ENCODE measurements at places on chromosomes 3 and 15.

DNA sequence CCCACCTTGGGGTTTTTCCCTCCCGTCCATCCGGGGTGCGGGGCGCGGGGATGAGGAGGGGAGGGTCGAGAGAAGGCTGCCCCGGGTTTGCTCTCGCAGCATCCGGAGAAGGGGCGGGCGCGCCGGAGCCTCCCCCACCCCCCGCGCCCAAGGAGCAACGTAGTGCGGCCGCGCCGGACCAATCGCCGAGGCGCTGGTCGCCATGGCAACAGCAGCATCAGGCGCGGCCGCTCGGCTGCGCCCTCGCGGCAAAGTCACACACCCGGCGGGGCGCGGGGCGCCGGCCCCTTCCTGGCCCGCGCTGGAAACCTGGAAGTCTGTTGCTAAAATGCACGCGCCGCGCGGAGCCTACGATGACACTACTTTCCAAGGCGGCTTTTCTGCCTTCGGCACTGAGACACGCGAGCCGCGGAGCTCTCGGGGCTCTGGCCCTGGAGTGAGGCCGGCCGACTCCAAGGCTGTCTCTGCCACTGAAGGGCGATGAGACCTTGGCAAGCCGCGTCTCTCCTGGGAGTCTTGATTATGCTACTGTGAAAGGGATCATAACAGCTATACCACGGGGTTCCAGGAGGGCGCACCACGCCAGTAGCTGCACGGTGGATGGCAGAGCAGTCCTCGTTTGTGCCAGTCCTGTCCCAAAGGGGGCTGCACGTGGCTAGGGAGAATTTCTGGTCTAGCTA, at the start of gene IQSEC1:
Gene IQSEC1 (minus strand): TSS at position 104 of the 680 bp plus-strand sequence. CDS start 415 bp downstream, outside the sequence.
- DNase-seq = peak; percentile 44

- DNase-seq = no peak
These were observed 744 bp downstream of the ZNF619 start for GRCh38 chr3:40477666-40478065.

DNA sequence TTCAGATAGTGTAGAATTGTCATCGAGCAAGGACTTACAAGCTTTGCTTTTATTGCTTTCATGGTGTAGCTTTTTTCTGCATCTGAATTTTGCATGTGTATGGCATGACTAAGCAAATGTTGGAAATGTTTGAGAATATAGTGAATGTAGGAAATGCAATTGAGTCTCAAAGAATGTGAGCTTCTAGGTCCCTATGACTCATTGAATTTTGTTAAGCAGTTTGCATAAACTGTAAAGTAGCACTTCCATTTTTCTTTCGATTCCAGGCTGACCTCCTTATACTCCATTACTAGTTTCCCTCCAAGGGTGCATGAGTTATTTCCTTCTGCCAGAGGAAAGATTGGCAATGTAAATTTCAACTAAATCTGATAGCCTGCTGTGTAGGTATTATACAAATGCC, 619.2 kb downstream of the DIPK2A start:
- no peak for DNase-seq

DNA sequence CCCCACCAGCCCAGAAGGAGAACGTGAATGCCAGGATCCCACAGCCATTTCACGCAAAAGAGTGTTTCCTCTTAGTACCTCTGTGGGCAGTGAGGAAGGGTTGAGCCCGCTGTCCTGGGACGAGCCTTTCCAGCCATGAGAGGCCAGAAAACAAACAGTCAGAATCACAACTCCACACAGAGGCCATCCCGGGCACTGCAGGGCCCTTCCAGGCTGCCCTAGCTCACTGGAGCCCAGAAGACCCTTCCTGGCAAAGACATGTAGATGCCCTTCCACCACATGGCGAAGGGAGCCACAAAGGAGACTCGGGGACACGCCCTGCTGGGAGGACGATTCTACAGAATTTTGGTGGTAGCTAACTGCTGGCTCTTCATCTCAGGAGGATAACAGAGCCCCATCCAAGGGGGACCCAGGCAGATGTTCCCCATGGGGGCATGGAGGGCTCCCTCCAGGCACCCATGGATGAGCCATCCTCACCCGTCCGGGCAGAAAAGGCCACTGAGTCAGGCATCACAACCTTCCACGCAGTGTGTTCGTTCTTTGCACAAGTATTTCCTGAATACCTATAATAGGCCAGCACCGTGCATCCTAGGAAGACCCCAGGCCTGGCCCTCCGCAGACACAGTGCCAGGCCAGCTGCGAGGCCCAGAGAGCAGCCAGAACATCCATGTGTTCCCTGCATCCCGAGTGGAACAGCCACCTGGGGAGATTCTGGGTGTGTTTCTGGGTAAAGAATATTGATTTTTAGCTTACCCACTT, 47.2 kb downstream of the SLC12A8 start:
- DNase-seq = no peak

- DNase-seq = no peak
These were observed 26.3 kb downstream of the ALS2CL start for GRCh38 chr3:46667061-46667621.

DNA sequence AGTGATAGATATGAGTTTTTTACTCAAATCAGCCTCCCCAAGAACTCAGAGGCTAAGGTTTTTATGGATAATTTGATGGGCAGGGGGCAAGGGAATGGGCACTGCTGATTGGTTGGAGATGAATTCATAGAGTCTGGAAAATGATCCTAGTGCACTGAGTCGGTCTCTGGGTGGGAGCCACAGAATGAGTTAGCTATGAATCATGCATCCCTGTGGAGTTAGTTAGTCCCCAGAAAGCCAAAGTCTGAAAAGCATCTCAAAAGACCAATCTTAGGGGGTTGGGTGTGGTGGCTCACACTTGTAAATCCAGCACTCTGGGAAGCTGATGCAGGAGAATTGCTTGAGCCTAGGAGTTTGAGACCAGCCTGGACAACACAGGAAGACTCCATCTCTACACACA, 516.1 kb downstream of the AGBL1 start:
- DNase-seq = no peak

DNA sequence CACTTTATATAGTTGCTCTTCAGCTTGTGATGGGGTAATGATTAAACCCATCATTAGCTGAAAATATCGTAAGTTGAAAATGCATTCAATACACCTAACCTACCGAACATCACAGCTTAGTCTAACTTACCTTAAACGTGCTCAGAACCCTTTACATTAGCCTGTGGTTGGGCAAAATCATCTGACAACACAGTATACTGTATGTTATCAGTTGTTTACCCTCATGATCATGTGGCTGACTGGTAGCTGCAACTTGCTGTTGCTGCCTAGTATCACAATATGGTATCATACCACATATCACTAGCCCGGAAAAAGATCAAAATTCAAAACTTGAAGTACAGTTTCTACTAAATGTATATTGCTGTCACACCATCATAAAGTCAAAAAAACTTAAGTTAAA, 9.5 kb downstream of the ZNF280D start:
- no peak for DNase-seq

DNA sequence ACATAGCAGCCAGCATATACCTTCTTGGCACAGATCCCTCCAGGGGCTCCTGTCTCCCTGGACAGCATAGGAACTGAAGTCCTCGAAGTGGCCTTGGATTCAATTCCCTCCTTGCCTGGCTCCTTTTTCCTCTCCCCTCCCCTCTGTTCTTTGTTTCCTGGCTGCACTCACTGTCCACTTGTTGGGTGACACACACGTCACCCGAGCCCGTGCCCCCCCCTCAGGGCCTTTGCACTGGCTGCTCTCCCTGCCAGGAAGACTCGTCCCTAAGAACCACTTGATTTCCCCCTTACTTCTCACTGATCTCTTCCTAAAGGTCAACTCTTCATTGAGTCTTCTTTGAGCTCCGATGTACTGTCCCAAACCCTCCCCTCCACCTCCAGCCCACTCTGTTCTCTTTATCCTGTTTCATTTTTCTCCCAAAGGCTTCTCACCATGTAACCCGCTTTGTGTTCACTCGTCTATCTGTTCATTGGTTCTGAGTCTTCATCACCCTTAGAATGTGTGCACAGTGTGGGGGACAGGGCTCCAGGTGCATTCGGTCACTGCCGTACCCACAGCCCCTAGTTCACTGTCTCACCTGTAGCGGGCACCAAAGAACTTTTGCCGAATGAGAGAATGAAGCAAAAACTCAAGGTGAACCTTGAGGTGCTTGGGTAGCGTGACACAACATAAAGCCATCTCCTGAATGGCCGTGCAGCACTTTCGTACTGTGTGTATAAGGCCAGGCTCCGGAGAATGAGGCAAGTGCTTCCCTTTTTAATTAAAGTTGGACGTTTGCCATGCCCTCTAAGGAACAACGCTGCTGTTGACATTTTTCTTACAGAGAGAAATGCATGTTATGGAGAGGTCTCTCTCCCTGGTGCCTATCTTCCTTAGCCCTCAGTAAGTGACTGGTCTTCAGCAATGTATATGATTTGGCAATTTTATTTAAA, 74.0 kb downstream of the CHRNA7 start:
- no peak for DNase-seq

- no peak for DNase-seq
These were observed 86.0 kb upstream of the MFGE8 start for GRCh38 chr15:88998980-88999713.

DNA sequence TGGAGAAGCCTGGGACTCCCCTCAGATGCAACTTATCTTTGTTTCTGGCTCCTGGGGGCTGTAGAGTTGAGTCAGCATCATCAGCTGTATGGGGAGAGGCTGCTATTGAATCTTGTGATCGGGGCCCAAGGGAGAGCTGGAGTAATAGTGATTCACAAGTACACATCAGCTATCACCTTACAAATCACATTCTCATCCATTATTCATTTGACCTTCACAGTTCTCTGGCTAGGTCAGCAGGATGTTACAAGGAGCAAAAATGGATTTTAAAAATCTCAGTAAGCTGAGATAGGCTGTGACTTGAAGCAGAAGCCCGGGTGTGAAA, 175.0 kb downstream of the OPA1 start:
- DNase-seq = no peak

DNA sequence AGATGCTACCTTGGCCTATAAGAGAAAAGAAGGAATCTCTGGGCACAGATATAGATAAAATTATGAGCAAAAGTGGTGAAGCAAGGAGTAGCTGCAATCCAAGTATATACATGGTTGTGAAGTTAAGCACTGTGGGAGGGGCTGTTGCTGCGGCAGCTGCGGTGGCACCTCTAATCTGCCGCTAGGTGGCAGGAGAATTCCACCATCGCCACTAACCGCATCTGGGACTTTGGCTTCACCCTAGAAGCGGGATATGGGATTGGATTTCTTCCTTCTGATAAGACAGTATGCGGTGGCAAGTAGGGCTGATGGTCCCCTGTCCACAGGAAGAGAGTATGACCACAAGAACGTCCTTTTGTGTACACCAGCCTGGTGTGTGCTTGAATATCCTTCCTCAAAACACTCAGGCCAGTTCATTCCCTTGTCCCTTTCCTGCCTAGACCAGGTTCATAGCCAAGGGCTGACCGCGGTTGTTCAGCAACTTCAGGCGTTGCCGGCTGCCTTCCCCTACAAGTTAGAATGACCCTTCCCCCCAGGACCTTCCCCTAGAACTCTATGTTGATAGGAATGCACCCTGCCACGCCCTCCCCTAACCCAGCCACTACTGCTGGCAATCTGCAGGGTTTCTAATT, 5.1 kb downstream of the MAGEL2 start:
- peak; percentile 50 for DNase-seq

GRCh38 chr15:88917760-88918159, 4.6 kb upstream of the MFGE8 start:
- DNase-seq = no peak

GRCh38 chr3:134365766-134366065, 8.5 kb downstream of the AMOTL2 start:
- no peak for DNase-seq

GRCh38 chr3:42340466-42340865, 69.9 kb downstream of the LYZL4 start:
- DNase-seq = no peak

DNA sequence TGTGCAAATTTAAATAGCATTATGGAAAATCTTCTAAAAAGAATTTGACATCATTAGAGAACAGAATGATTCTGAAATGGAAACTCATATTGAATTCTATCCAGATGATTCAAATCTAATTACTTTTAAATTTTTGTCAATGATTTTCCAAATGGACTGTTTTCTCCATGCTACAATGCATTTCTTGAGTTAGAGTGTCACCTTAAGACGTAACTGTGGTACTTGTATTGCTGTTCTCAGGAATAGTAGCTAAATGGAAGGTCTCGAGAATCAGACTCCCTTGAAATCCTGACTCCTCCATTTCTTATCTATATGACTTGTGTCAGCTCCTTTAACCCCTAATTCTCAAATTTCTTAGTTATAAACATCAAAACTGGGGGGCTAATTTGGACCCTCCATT, 102.3 kb downstream of the P2RY1 start:
- DNase-seq = no peak

- no peak for DNase-seq
These were observed 289 bp downstream of the PCSK6 start for GRCh38 chr15:101489237-101489598.

- DNase-seq = no peak
These were observed 15.4 kb downstream of the ANPEP start for GRCh38 chr15:89799011-89799911.

- no peak for DNase-seq
These were observed 250.4 kb upstream of the SLITRK3 start for GRCh38 chr3:165446555-165446954.

GRCh38 chr3:55446850-55447249, 40.3 kb downstream of the WNT5A start:
- DNase-seq = no peak

DNA sequence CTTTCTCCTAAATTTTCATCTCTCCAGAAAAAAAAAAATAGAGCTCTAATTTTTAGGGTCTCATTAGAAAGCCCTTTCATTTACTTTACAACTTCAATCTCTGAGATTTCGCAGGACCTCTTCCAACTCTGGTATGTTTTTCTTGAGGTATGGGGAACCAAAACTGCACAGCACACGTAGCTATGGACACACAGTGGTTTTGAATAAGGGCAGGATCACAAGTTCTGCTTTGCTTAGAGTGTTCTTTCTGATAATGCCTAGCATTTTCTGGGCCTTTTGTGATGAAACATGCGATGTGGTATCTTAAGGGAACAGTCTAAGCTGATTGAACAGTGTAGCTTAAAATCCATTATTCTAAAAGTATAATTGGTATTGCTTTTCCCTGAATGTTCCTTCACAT, 25.3 kb downstream of the ZNF592 start:
- no peak for DNase-seq

DNA sequence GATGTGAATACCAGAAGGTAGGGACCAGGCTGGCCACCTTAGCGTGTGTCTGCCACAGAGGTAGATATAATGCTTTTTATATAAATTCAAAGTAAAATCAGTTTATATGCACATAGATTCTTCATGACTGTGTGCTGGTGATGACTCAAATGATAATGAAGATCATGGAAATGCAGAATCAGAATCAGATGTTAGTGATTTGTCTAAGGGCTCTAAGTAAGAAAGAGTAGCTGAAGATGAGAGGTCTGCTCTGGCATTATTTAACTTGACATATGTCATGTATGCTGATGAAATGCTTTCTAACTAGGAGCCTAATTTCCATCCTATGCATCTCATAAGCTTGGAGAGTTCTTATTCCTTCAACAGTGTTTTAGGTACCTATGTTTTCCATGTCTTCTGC, 50.3 kb upstream of the DPH6 start:
- DNase-seq = no peak

GRCh38 chr3:105800320-105800719, 68.5 kb downstream of the CBLB start:
- DNase-seq = no peak

All from stimulated activated CD4-positive, alpha-beta T cell treated with anti-CD3 and anti-CD28 coated beads, Interleukin-12 subunit alpha, Interleukin-12 subunit beta, amount 100 ng/mL, for 48 hours (primary cell).